HS-5 (cell line): ENCODE measurements at places on chromosomes 2 and 18.

GRCh38 chr2:70927138-70927537, 8.6 kb upstream of the ATP6V1B1 start:
- no peak for DNase-seq

GRCh38 chr2:220814441-220814840, 757.7 kb downstream of the EPHA4 start:
- DNase-seq: no peak

DNA sequence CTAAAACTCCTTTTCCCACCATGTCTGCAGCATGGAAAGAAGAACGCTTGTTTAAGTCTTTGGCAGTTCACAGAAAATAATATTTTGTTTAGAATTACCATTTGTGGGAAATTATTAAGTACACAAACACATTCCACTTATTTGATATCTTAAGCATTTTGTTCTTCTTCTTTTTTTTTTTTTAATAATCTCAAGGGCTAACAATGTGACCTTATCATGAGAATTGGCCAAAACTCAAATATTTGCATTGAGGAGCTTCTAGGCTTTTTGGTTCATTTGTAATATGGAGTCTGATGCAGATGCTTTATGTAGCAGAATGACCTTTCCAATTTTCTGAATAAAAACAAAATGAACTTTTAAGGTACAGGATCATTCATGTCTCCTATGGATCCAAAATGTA, 555.0 kb downstream of the ZEB2 start:
- no peak for DNase-seq

GRCh38 chr18:55109818-55110414, 150.7 kb upstream of the CCDC68 start:
- no peak for DNase-seq

DNA sequence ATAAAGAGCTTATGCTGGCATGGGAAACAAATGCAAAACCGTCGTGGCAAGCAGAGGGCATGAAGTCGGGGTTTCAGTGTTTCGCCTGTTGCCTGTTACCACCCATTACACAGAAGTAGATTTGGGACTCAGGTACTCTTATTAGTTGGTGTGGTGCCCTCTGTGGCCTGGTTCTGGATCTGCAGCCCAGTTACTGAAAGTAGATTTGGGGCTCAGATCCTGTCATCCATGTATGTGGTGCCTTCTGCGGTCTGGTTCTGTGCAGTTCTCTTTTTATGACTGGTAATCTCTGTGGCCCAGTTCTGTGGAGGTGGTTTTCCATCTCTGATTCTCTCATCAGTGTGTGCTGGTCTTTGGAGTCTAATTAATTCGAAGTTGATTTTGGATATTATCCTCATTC, 45.2 kb downstream of the ADNP2 start:
- DNase-seq: no peak

- DNase-seq: no peak
Observed at GRCh38 chr2:2142345-2142744, 188.7 kb downstream of the MYT1L start.

GRCh38 chr2:239670463-239671120, 269.8 kb upstream of the HDAC4 start:
- no peak for DNase-seq

GRCh38 chr2:128413014-128413717, 94.5 kb upstream of the HS6ST1 start:
- DNase-seq: no peak

DNA sequence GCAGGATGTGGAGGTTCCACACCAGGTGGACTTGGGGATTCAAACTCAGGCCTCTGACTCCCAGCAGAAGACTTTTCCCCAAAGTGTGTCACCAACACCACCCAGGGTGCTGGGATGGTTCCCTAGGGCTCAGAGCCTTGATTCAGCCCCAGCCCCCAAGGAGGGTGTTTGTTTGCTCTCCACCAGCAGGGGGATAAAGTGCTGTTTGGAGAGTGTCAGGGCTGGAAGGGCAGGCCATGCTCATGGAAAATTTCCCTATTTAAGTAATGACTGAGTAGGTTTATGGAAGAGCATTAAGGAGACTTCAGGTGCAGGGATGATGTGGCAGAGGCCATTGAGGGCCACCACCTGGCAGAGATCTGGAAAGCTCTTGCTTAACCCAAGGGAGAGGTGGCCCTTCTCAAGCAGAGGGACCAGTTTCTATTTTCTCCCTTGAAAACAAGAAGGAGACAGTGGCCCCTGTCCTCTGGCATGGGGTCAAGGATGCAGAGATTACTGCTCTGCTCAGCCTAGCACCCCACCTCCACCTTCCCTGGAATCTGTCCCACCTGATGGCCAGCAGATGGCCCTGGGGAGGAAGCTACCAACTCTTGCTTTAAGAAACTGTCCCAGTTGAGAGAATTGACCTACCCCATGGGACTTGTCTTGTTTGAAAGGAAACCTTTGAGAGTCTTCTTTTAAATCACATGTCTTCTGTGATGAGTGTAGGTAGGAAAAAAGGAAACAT, 122.1 kb downstream of the ACOXL start:
- no peak for DNase-seq
